ENCODE measurements at places on chromosomes 3 and 15. TPM values are rescaled to one million over a fixed set of nuclear protein-coding genes. Genes with fewer than 3 reads are reported as not detected.

Gene ARHGEF3
- 21.0 TPM for total RNA-seq

Gene TMEM40
- total RNA-seq: 0.27 TPM

Gene RTP4
- 7.3 TPM for total RNA-seq

Gene VIPR1
- 1.1 TPM for total RNA-seq

Gene CAMKV
- 1.3 TPM for total RNA-seq

Gene TEX9
- total RNA-seq: 3.8 TPM

Gene IGDCC3
- not detected for total RNA-seq

Gene SLC9C1
- total RNA-seq: 0.54 TPM

Gene GOLGA8G
- not detected for total RNA-seq

Gene GREM1
- total RNA-seq: under 0.01 TPM

Gene SERPINI2
- total RNA-seq: 1.6 TPM

All from hematopoietic multipotent progenitor cell (in vitro differentiated cells).